Psoas muscle (tissue), 8 donors: ENCODE measurements at places on chromosomes 2 and 18.
A peak's percentile ranks its signal among the peaks of the same experiment; 100 is the strongest.

GRCh38 chr18:8890957-8891464 lies 185.7 kb downstream of the MTCL1 start:
- no peak for DNase-seq

DNA sequence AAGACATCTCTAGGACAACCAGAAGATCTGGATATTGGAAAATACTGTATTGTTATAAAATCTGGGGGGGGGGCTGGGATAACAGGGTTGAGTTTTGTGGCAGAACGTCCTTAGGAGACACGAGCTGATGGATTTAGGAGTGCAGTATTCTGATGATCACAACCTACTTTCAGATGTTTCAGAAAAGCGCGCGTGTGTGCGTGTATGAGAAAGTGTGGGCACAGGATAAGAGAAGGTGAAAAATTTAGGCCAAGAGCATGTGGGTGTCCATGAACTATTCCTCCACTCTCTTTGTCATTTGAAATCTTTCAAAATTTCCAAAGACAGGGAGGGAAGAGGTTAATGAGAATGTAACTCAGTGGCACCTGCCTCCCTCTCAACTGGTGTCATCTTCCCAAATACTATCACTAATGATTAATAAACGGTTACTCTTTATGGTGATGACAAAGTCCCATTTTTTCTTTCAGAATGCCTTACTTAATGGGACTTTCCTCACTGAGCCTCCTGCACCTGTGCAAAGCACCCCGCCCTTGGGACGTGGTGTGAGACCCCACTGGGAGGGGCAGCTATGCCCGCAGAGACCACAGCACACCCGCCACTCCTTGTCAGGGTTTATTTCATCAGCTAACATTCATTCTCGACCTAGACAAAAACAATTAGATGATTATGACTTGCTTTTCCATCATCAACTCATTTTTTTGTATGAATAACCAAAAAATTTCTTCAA lies 53.6 kb downstream of the HS6ST1 start:
- peak; percentile 19 for DNase-seq

- no peak for DNase-seq
Observed at GRCh38 chr2:219000569-219000960, 7.3 kb upstream of the CRYBA2 start.

DNA sequence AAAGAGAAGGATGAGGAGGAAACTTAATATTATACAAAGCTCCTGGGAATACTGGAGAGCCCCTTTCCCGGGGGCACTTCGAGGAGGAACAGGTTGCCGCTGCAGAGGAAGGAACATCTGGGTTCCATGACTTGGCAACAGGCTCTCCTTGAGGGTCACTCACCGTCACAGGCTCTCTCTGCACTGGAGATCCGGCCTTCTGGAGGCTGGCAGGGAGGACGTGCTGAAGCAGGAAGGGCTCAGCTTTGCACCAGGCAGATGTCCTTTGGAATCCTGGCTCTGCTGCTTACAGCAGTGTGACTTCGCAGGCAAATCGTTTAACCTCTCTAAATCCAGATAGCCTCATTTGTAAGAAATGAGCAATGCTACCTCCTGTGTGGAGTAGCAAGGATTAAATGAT lies 2.9 kb upstream of the DPYSL5 start:
- DNase-seq, result no peak

DNA sequence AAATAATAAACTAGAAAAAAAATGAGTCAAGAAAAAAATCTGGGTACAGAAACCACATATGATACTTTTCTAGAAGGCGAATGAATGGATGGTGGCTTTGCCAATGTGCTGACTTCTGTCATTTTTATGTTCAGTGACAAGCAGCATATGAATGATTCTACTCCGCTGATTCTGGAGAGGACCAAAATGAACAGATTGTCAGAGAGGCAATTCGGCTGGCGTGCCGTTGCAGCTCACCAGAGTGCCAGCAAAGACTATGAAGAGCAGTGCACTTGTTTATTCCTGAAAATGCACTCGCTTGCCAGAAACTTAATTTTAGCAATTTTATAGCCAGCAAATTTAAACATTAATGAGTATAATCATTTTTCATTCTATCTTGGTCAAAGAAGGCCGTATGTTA lies 105.9 kb upstream of the NYAP2 start:
- DNase-seq, result no peak

GRCh38 chr18:76572518-76573247 lies 77.6 kb upstream of the ZNF516 start:
- no peak for DNase-seq

DNA sequence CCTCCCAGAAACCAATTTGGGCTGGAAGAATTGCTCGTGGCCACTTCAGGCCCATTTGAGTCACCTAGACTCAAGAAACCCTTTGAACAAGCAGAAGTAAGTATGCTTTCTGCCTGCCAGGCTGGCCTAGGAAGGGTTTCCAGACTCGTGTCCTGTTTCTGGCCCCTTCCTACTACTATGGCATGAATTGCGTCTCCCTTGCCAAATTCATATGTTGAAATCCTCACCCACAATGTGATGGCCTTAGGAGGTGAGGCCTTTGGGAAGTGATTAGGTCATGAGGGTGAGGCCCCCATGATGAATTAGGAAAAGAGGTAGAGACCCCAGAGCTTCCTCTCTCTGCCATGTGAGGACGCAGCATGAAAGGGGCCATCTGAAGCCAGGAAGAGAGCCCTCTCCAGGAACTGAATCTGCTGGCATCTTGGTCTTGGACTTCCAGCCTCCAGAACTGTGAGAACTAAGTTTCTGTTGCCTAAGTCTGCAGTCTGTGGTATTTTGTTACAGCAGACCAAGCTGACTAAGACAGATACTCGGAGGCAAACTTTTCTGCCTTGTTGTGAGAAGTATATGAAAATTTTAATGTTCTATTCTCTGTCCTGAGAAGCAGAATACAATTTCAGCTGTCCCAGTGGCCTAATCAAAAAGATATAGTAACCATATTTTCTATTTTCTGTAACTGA lies 13.1 kb downstream of the GPR45 start:
- no peak for DNase-seq

GRCh38 chr2:5121642-5122041 lies 570.5 kb upstream of the SOX11 start:
- DNase-seq, result no peak

DNA sequence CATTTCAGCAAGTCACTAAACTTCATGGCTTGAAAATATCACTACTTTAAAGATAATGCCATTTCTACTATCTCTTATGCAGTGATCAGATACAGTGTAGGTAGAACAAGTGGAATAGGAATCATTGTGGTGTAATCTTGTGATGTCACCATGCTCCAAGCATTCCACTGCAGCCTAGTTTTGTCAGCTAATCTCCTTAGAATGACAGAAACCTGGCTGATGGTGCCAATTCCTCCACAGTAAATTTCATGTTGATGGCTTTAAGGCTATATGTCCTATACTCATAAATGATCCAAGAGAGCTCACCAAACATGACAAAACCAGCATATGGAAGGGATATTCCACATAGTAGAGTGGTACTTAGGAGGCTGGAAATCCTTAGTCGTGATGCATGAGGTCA lies 184.9 kb downstream of the PDE1A start:
- DNase-seq, result no peak

DNA sequence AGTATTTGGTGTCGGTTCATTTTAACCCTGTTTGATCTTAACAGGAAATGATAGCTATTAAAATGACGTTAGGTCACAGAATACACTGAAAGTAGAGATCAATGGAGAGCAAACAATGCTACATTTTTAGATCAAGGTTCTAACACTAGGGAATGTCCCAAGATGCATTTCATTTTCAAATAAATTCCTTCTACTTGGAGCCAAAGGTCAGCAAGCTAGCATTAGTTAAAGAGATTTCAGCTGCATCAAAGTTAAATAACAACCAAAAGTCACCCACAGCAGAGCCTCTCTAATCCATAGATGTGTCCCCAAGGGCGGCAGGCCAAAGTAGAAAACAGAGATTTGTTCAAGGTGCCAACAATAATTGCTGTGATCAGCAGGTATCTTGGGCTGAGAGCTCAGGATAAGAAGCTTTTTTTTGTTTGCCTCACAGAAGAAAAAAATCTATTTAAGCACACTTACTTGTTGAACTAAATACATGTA lies 1233.6 kb upstream of the TMEFF2 start:
- DNase-seq, result no peak
